Activated T-cell treated with anti-CD3 and anti-CD28 coated beads for 1 hour (primary cell): ENCODE measurements at places on chromosomes 2 and 18.

DNA sequence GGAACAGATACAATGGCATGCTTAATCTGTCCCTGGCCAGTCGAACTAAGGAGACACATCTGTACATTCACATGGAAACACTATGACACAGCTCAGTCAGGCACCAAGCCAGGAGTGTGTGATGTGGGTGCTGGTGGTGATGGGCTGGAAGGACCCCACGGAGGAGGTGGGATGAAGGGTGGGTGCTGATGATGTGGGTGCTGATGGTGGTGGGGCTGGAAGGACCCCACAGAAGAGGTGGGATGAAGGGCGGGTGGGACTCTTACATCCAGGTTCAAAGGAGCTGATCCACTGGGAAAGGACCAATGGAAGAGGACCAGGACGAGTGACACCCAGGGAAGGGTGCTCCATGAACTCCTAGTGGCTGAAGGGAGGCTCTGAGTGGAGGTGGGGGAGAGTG, 34.8 kb upstream of the ACAA2 start:
- DNase-seq: no peak

- no peak for DNase-seq
These were observed 222.9 kb downstream of the HDAC4 start for GRCh38 chr2:239177908-239178307.

DNA sequence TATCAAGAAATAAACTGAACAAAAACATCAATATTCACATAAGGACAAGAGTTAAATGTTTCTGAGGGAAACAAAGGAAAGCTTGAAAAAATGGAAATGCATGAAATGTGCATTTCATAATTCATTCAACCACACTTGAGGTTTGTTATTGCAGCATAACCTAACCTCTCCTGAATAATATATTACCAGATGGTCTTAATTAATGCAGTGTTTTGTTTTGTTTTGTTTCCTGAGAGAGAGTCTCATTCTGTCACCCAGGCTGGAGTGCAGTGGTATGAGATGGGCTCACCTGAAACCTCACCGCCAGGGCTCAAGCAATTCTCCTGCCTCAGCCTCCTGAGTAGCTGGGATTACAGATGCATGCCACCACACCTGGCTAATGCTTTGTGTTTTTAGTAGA, 139.9 kb upstream of the PIEZO2 start:
- DNase-seq: no peak

GRCh38 chr2:162344617-162344950, 652 bp downstream of the GCA start:
- DNase-seq: no peak

GRCh38 chr2:120177001-120177621, 46.1 kb downstream of the TMEM185B start:
- DNase-seq: peak; percentile 66

DNA sequence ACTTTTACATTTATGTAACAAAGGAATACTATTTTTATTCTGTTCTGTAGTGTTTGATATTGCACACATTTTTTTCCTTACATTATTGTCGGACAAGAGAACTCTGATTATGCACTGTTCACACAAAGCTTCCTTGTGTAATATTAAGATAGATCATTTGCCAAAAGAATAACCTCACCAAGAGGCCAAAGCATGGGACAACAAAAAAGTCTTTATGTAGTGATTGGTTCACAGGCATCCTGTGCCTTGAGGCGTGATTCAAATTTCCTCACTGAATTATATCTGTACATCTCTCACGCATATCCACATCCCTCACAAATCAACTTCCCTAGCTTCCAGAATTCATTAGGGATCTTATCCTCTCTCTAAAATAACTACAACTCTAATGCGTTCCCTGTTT, 642.7 kb downstream of the NR4A2 start:
- DNase-seq: no peak

DNA sequence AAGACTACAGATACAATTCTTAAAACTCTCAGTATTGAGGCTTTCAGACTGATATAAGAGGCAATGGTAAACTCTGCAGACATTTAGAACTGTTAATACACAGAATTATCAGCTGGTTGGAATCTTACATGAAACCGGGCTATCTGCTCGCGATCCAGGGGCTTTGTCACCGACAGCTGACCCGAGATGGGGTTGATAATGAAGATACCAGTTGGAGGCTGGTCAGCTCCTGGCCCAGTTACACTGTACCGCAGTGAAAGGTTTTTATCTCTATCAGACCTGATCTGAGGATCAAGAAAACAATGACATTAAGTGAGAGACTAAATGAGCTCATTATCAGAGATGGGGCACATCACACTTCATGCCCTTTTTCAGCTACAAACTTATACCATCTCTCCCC, 167.3 kb downstream of the CDH2 start:
- no peak for DNase-seq

DNA sequence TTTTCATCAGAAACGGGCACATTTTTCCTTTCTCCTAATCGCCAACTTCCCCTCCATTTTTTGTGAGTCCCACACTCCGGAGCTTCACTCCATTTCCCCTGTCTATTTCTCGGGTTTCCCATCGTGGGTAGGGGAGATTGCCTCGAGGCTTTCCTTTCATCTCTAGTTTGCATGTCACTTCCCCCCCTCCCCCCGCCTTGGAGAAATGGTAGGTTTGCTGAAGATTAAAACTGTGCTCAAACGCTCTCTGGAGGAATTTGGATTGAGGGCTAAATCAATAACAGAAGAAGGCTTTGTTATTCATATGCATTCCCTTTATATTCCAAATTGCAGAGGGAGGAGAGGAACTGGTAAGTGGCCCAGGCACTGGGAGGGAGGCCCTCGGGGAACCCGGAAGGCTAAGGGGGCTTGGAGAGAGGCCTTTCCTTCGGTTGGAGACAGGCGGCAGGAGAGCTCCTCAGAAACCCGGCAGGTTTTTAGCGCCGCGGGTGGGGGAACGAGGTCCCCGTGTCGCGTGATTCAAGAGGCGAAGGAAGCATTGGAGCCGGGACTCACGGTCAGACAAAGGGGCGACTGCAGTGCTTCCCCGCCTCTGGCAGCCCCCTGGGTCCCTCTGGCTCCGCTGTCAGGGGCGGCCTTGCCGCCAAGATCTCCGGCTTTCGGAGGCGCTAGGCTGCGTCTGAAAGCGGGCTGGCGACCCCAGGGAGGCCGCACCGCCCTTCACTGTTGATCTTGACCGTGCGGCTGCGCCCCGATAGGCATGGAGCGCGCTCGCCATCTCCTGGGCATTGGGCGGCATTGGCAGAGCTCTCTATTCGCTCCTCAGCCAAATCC, 2.4 kb upstream of the HOXD12 start:
- DNase-seq: peak; percentile 51

GRCh38 chr2:143158551-143159485, 29.6 kb downstream of the ARHGAP15 start:
- DNase-seq: no peak

DNA sequence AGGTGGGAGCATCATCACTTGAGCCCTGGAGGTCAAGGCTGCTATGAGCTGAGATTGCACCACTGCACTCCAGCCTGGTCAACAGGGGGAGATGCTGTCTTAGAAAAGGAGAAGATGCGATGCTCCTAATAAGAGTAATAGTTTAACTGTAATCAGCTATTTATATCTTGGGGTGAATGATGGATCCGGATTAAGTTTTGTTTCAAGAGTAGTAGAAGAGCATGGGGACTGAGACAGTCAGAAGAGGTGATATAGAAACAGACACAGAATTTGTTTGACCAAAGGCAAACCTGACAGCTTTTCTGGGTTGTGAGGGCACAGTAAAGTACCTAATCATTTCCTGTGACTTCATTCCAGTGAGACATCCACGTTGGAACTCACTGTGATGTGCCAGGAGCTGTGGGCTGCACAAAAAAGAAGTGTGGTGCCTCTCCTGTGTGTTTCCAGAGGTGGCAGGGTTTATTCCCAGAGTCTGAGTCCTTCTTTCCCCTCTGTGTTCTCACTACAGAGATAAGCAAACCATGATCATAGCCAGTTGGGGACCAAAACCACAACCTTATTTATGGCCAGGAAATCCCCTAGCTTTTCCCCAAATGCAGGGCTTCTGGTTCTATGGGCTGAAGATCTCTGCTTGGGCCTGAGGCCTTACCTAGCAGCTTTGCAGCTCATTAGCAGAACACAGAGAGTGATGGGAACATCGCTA, 113.7 kb downstream of the XRCC5 start:
- no peak for DNase-seq

- no peak for DNase-seq
These were observed 77.7 kb downstream of the GULP1 start for GRCh38 chr2:188369365-188369764.

GRCh38 chr2:74768401-74768914, 65.5 kb upstream of the HK2 start:
- DNase-seq: no peak

DNA sequence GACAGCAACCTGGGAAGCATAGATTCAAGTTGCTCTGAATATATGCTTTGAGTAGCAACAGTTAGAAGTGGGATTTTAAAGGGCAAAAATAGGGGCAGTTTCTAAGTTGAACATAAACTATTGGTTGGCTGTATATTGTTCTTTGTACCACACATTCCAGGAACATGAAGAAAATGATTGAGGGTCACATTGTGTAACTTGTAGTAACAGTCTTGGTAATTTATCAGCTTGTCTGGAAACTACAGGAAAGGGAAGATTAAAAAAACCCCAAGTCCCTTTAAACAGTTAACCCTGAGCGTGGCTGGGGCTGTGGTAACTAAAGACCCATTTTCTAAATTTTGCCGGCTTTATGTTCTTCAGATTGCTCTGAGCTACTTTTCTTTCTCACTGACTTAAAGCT, 7.4 kb downstream of the PLEKHB2 start:
- no peak for DNase-seq

- DNase-seq: no peak
These were observed 113.6 kb downstream of the METTL8 start for GRCh38 chr2:171320208-171320621.
